ENCODE measurements at places on chromosomes 2 and 18.

- DNase-seq = no peak
These were observed 68.8 kb upstream of the RAB6C start for GRCh38 chr2:129910446-129911362.

DNA sequence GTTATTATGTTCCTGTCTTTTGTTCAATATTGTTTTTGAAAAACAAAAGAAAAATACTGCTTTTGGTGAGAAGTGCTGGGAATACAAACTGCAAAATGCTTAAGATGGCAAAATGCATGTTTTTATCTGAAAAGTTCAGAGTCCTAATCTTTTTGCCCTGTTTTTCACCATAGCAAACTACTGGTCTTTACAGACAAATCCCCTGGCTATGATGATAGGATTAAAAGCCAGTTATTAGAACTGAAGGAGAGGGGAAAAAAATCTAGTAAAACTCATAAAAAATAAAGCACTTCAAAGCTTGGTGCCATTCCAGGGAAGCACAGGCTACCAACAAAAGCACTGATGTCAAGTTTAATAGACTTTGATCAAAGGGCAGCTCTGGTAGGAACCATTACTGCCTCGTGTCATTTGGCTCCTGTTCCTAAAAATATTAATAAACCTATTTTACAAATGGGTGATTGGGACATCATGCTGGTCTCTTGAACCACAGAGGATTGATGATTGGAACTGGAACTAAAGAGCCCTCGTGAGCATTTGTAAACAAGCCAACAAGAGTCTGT is 194.7 kb downstream of the RAB3GAP1 start:
- DNase-seq = no peak

DNA sequence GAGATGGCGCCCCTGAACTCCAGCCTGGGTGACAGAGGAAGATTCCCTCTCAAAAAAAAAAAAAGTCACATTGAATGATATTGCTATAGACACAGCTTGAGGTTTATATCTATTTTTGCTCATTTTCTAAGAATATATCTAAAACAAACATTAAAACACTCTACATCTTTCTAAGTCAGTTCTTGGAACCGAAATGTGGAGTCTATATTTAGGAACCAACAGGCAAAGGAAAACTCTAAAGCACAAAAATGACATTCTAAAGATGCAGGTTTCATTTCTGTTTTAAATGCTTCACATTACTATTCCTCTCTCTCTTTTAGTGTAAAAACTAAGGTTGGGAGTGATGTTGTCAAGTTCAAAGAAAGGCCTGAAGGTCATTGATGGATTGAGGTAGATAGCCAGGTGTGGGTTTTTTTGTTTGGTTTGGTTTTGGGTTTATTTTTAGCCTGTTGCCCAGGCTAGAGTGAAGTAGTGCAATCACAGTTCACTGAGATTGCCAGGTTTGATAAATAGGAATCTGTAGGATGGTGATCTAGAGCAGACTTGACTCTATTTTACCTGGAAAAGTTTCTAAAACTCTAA is 194.0 kb upstream of the RBBP8 start:
- DNase-seq = no peak

GRCh38 chr2:131127076-131127475 is 21.9 kb downstream of the PLEKHB2 start:
- no peak for DNase-seq

DNA sequence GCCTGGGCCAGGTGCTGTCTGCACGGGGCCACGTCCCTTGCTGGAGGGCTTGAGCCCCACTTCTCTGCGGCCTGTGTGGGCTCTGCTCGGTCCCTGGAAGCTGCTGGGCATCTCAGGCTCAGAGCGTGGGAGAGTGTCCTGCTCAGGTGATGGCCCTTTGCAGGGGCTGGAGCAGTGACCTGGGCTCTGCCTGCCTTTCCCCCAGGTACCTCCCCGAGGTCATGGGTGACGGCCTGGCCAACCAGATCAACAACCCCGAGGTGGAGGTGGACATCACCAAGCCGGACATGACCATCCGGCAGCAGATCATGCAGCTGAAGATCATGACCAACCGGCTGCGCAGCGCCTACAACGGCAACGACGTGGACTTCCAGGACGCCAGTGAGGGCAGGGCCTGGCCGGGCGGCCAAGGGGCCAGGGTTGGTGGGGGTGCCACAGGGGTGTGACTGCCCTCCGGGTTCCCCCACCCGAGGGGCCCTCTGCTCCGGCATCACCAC is 29.9 kb downstream of the GPC1 start:
- DNase-seq = no peak

- no peak for DNase-seq
These were observed 24.7 kb downstream of the IL1R2 start for GRCh38 chr2:102016399-102016955.

DNA sequence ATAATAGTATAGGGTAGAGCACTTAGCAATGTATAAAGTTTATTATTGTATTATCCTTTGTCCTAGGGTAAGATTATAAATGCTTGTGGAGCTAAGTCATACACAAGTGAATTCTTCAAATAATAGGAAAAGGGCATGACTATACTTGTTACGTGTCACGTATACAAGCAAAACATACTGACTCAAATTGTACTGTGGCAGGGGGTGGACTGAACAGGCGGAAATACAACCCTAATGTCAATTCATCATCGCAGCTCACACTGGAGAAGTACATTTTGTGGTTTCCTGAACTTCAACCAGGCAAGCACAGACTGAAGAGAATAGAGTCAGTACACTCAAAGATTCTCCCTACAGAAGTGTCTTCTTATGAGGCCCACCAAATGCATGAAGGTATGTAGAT is 201.0 kb downstream of the MBD2 start:
- no peak for DNase-seq

DNA sequence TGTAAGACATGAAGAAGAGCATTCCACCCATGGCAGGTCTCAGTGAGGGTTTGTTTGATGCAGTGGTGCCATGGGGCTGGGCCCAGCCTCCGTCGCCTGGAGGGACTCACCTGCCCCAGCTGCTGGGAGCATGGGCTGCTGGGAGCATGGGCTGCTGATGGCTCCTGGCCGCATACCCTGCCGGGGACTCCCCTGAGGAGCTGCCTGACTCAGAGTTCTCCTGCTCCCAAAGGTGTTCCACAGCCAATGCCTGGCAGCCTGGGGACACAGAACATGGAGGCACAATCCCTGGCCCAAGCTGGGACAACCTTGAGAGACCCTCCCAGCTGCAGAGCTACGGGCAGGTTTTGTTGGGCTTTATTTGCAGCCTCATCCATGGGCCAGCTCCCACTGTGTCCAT is 108.4 kb downstream of the COPS8 start:
- no peak for DNase-seq

DNA sequence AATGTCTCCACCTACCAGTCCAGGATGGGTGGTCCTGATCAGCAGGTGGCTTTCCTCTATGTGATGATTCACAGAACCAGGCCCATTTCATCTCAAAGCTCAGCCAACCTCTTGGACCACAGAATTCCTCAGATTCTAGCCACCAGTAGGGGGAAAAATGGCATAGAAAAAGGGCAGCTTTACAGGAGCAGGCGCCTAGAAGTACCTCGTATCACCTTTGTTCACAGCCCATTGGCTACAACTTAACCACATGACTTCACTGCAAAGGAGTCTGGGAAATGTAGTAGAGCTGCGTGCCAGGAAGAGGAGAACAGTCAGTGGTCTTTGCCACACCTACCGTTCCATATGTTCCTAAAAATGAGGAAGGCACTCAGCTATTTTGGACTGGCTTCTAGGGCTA is 62.8 kb upstream of the DTNA start:
- DNase-seq = peak; percentile 68

GRCh38 chr2:234643407-234643806 is 146.5 kb upstream of the ARL4C start:
- no peak for DNase-seq

GRCh38 chr18:63137999-63138435 is 181.6 kb downstream of the BCL2 start:
- DNase-seq = no peak

GRCh38 chr2:32363597-32363996 is 6.8 kb downstream of the BIRC6 start:
- no peak for DNase-seq

DNA sequence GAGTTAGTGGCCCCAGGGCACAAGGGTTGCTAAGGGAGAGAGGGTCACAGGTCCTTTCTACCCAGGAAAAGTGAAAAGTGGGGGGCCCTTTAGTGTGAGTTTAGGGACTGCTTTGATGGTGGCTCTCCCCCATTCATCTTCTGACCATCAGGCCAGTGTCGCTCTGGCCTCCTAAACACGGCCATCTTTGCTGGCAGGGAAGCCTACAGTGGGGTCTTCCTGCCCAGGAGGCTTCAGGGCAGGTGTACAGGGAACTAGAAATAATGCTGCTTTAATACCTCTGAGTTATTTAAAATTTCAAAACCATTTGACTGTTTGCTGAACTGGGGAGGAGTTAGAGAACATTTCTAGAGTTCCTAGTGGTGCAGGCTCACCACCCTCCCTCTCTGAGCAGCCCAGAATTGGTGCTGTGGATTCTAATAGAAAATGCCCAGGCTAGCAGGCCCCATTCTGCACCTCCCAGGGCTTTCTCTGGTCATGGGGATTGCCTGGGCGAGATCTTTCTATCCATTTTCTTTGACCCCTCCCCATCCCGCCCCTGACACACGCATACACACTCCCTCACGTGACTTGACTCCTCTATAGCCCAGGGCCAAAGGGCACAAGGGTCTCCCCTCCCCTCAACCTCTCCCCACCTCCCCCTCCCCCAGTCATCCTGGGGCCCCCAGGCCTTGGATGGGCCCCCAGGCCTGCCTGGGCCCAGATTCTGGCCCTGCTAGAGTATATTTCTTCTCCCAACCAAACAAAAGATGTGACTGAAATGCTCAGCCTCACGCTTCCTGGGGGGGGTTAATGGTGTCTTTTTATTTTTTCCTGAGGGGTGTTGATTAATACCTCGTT is 3.1 kb downstream of the PKDCC start:
- DNase-seq = no peak

DNA sequence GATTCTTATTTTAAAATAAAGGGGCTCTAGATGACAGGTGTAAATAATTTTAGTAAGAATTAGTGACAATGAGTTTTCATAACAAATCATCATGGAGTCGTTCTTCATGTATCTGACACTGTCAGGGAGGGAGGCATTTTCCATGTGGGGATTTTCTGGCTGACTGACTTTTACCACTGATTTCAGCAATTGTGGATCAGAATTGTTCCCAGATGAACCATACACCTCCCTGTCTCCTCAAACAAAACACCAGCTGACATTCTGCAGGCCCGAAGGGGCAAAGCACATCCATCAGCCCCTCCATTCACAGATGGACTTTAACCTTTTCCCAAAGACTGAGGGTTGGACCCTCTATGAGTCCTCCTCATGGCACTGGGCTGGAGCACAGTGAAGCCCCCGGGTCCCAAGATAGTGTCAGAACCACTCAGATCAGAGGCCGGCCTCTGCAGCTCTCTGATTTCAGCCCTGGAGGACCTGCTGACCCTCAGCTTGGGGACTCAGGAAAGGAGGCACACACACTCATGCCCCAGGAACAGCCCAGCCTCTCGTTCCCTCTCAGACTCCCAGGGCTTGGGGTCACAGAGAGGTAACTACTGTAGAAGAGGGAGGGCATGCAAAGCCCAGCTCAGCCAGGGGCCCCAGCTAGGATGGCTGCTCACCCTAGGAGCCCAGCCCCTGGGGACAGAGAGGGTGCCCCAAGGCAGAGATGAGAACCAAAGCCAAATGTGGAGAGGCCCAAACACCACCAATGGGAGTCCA is 43.2 kb upstream of the LOXHD1 start:
- DNase-seq = no peak

DNA sequence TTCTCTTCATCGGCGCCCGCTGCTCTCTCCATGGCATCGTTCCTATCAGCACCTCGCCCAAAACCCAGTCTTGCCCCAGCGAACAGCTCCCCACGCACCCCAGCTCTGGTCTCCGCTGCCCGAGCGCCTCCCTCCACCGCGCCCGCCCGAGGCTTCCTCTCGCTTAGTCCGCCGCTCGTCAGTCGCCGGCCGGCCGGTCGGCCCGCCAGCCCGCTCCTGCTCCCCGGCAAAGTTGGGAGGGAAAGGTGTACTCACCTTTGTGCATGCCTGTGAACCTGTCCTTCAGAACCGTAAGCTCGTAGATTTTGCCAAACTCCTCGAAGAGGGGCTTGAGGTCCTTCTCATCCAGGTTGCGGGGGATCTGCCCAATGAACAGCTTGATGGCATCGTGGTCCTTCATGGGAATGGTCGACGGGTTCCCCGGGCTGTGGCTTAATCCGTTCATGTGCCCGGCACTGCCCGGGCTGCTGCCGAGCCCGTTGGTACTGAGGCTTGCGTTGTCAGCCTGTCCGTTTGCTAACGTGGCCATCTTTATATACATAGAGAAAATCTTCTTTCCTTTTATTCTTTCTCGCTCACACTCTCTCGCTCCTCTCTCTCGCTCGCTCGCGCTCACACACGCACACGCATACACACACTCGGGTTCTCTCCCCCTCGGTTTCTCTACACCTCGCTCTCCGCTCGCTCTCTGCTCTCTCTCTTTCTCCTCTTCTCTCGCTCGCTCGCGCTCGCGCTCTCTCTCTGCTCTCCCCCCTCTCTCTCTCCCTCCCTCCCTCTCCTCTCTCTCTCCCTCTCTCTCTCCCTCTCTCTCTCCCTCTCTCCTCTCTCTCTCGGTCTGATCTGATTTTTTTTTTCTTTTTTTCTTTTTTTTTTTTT is at the start of gene CELF4:
Gene CELF4, minus strand, starts transcription at position 698 of the 876 bp plus-strand sequence.
- peak; percentile 73 for DNase-seq

GRCh38 chr18:28045176-28045810 is 131.6 kb downstream of the CDH2 start:
- DNase-seq = no peak

GRCh38 chr2:66692521-66693054 is 257.7 kb downstream of the MEIS1 start:
- no peak for DNase-seq

DNA sequence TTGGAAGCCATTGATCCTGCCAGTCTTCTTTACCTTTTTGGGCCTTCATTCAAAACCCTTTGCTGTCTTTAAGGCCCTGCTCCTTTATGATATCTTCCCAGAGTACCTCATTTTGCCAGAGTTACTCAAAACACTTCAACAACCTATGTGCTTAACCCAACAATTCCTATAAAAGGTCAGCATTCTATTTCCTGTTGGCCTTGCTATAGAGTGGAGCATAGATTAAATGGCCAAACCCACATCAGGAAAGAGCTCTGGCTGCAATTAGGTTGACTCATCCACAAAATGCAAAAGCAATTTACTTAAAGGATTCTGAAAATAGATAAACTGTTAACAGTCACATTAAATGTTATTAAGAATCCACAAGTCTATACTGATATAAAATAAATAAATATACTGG is 21.2 kb downstream of the MRPL33 start:
- DNase-seq = no peak

- DNase-seq = no peak
These were observed 56.1 kb downstream of the RHBDD1 start for GRCh38 chr2:226891780-226892590.

- peak; percentile 29 for DNase-seq
These were observed 100.1 kb upstream of the TLK1 start for GRCh38 chr2:171260471-171261424.
